NK-92 treated with Interleukin-12 subunit alpha and Interleukin-12 subunit beta, amount 100 ng/mL, for 24 hours (cell line): ENCODE measurements at places on chromosomes 11 and 22.

DNA sequence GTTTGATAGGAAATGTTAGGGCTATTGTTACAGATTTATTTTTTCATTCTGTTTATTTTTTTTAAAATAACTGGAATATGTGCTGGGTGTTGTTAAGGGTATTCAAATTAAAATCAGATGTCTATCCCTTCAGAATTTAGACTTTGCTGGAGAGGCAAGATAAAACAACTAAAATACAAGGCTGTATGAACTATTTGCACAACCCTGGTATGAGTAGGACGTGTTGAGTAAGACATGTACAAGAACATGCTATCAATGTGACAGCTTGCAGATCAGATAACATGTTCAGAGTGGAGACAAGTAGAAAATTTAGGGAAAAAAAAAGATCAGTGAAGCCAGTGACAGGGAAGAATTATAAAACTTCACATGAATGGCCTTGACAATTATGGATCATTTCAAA, 853.5 kb downstream of the METTL15 start:
- no peak for DNase-seq

- no peak for DNase-seq
Observed at GRCh38 chr11:134633276-134633675, 221.2 kb upstream of the B3GAT1 start.

- no peak for DNase-seq
Observed at GRCh38 chr11:133052537-133052936, 479.8 kb downstream of the OPCML start.

GRCh38 chr11:32602657-32603415, 19.2 kb downstream of the EIF3M start:
- no peak for DNase-seq

- DNase-seq, result no peak
Observed at GRCh38 chr11:68651208-68651984, 32.9 kb upstream of the GAL start.

DNA sequence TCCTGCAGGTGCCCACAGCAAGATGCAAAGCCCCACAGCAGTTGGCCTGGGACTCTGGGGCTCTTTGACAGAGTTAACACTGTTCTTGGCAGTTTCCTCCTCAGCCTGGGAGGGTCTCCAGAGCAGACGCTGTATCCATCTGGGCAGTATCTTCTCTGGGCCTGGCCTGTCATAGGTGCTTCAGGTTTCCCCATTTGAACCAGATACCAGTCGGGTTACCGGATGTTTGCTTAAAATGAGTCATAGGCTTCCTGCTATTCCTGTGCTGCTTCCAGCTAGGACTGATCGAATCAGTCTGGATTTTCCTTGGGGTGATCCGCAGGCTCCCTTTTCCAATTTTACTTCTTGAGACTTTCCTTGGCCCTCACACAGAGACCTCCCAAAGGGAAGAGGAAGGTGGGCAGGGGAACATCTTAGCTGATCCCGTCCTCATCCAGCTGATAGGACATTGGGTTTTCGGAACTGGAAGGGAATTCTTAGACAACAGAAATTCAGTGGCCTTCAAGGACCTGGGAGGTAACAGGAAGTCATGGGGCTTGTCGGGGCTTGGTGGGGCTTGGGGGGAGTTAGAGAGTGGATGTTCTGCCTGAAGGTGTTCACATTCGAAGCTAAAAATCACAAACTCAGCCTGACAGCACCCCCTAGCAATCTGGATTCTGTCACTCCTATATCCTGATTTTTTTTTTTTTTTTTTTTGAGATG, 2.4 kb upstream of the RANGAP1 start:
- DNase-seq, result no peak

DNA sequence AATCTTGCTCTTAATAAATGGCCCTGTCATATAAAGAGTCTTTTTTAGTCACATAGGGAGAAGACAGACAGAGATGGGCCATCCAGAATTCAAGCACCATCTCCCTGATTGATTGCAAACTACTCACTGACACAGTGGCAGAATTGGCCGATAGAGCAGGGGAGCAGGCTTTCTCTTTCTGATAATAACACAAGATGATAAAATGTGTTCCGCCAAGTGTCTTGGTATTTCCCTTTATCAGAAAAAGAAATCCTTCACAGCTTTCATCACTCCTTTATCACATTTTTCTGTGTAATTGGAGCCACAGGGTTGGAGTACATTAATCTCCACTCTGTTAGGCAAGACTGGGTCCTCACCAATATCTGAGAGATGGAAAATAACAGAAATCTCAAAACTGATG, 406.0 kb downstream of the TMEM135 start:
- no peak for DNase-seq

DNA sequence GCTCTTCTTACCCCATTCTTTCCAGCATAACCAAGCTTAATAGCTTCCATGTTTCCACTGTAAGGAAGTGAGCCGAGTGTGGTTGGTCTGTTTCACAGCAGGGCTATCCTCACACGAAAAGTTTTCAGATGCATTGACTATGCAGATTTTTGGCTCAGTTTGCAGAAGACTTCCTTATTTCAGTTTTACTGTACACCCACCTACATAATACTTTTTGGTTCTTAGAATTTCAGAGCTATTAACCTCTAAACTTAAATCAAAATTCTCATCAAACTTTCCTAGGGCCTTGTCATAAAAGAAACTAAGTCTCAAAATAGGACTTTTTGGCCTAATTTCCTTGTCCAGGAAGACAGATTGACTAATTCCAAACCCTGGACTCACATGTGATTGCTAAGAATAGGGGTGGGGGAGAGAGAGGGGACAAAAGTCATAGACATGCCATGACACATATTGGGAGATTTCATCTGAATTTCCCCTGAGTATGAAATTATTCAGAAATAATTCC, 7.3 kb upstream of the EHF start:
- DNase-seq, result no peak

DNA sequence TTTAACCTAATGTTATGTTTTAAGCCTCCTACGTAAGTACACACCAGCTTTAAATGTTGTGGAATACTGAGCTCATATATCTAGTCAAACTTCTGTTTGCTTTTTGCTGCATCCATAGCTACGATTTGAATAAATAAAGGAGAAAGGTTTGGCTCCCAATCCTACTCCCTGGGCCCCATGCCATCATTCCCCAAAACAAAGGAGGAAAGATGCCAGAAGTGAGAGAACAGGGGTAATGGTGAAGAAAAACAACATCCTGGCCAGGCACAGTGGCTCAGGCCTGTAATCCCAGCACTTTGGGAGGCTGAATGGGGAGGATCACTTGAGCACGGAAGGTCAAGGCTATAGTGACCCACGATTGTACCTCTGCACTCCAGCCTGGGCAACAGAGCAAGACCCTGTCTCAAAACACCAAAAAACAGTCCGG, 26.5 kb downstream of the SCGB1A1 start:
- no peak for DNase-seq

- DNase-seq, result no peak
Observed at GRCh38 chr11:125111001-125111342, 454 bp downstream of the TMEM218 start.

DNA sequence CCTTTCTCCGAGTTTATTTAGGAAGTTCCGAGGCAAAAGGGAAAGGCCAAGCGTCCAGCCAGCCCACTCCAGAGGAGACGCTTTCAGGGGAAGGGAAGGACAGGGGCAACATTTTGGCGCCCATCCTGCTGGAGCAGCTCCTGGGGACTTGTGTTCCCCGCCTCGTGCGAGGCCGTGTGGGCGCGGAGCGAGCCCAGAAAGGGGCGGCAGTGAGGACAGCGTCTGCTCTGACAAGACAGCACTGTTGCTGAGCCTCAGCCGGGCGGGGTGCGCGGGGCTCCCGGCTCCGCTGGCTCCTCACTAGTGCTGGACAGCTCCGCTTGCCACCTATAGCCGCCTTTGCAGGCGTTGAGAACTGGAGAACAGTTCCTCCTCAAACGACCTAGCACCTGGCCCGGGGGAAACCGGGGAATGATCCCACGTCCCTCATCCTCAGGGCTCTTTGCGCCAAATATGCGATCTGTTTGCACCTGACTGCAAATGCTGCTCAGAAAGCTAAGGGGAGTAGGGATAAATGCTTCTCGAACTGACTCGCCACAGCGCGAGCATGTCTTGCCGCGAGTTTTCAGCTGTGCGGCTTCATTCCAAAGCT, 722 bp upstream of the GUCY1A2 start:
- no peak for DNase-seq

- no peak for DNase-seq
Observed at GRCh38 chr11:70580036-70580805, 181.9 kb downstream of the CTTN start.

- no peak for DNase-seq
Observed at GRCh38 chr22:44369916-44370801, 57.4 kb upstream of the SHISAL1 start.

- no peak for DNase-seq
Observed at GRCh38 chr11:78551066-78551465, 23.6 kb downstream of the NARS2 start.

- DNase-seq, result no peak
Observed at GRCh38 chr11:114395736-114396135, 4.6 kb downstream of the C11orf71 start.

DNA sequence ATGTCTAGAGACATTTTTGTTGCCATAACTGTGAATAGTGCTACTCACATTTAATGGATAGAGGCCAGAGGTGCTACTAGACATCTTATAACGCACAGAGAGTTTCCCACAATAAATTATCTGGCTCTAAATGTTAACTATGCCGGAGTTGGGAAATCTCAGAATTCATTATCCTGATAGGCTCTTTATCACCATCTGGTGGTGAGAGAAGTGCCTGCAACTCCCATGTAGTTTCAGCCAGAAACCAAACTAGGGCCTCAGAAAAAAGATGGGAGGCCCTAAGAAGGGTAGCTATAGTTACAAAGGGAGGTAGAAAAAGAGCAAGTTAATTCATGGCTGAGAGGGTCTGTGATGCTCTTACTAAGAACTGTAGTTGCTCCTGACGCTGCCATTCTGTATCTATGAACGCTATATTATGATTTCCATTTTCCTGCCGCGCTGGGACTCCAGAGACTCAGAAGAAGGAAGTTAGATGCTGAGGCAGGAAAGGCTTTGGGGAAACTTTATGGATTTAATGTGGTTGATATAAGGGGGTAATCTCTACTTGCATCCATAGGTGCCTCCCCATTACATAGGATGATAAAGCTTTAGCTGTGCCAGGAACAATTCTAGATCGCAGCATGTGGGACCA, 22.9 kb upstream of the MRPL17 start:
- peak; percentile 9 for DNase-seq

GRCh38 chr11:65578134-65578533, 2.3 kb downstream of the EHBP1L1 start:
- no peak for DNase-seq

DNA sequence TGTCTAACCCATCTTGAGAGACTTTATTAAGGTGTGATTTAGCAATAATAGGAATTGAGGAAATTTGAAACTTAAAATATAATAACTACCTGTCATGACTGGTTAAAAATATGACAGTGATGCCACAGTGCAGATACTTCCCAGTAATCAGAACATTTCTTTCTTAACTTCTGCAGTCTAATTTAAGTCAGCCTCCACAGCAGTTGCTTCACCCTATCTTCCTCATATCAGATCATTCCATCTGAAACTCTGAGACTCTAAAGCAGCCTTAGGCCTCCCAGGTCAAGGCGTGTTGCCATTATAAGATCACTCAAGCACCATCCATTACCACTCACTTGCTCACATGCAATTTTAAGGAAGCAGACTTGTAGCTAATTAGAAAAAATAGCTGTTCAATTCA, 302.2 kb downstream of the AASDHPPT start:
- DNase-seq, result no peak

GRCh38 chr11:75969626-75970308, 154.8 kb downstream of the UVRAG start:
- no peak for DNase-seq

GRCh38 chr22:38406617-38407016, 48.4 kb downstream of the KCNJ4 start:
- DNase-seq, result no peak

DNA sequence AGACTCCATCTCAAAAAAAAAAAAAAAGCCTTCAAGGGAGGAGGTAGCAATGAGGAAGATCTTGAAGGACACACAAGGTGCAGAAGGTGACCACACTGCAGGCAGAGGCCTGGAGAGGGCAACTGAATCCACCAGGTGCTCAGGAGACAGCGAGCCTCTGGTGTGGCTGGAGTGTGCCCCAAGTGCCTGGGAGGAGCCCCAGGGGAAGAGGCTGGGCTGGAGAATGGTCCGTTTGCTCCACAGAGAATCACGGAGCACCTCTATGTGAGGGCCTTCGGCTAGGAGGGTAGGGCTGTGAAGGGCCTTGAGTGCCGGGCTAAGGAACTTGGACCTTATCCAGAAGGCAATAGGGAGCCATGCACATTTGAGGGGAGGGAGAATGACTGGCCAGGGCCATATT, 50.3 kb downstream of the ARRB1 start:
- no peak for DNase-seq
